ENCODE measurements at places on chromosomes 12 and 14.
A peak's percentile ranks its signal among the peaks of the same experiment; 100 is the strongest.

DNA sequence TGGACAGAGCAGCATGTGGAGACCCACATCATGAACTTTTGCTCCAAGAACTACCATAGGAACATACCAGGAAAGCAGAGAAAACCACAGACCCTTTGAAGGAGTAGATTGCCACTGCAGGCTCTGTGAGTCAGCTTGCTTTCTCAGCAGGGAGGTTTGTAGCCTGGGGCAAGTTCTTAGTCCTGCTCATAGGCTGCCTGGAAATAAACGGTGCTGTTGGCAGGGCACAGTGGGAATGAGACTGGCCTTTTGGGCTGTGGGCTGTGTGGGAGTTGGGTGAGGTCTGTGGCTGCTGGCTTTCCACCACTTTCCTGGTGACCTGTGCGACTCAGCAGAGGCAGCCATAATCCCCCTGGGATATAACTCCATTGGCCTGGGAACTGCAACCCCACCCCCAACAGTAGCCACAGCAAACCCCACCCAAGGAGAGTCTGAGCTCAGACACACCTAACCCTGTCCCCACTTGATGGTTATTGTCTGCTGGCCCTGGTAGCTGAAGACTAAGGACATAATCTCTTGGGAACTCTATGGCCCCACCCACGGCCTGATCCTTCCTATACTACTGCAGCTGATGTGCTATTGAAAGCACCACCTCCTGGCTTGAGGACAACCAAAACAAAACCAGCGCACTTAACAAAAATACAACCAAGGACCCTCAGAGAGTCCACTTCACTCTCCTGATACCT is 192.1 kb upstream of the GARIN6 start:
- DNase-seq = no peak

- no peak for DNase-seq
These were observed 297.2 kb downstream of the ITPR2 start for GRCh38 chr12:26535826-26536225.

DNA sequence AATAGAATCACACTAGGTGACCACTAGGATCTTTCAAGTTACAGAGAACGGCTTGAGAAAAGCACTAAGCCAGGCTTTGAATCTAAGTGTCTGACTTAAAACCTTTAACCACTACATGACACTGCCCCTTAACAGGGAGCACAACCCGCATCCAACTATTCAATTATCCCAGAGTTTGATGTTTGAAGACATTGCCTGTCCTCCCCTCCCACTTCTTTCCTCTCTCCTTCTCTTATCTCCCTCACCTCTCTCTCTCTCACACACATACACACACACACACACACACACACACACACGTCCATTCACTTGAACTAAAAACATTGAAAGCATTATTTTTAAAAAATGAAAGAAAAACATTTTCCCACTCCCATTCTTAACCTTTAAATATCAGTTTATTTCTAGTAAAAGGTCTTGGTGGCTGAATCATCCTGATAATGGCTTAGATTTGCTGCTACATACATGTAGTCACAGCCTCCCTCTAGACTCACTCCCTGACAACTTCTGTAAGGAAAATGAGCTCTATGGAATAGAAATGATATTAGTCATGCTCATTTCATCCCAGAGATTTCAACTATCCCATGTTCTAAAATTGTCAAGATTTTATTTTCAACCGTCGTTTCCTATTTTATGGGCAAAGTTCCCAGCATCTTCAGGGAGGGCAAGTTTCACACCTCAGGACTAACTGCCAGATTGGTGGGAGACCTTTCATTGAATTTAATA is 53.5 kb upstream of the RAP1B start:
- DNase-seq = no peak

DNA sequence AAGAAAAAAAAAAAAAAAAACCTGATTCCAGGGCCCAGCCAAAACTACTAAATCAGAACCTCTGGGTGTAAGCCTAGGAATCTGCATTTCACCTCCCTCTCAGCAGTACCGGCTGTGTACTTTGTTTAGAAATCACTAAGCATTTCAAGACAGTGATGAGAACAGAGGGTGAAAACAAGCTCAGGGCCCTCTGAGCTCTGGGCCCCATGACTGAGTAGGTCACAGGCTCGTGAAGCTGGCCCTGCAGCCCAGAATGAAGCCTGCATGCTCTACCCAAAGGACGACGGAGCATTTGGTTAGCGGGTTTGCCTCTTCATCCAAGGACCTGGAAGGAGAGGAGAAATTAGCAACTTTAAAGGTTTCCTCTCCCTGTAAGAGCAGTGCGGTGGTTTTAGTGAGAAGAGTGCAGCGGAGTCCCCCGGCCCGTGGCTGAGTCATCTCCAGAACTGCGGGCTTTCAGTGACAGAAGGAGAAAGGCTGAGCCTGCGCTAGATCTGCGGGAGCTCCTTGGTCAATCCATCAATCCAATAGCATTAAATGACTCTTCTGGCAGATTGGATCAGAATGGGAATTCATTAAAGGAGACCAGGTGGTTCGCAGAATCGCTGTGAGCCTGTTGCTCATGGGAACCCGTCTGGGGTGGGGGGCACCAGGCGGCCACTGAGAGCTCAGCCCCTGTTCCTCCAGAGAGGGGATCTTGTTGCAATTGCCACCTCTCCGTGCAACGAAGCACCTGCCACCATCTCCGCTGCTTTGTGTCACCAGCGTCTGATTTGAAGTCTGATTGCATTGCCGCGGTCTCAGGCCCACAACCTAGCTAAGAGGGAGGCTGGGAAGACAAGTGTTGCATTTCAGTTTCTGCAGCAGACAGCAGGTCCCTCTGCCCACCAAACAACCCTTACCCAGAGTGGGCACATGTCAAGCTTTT is 7.3 kb downstream of the IL31 start:
- DNase-seq = no peak

GRCh38 chr14:89621791-89622638 is 205.0 kb upstream of the FOXN3 start:
- no peak for DNase-seq

GRCh38 chr12:42793166-42793565 is 203.6 kb upstream of the PRICKLE1 start:
- no peak for DNase-seq

DNA sequence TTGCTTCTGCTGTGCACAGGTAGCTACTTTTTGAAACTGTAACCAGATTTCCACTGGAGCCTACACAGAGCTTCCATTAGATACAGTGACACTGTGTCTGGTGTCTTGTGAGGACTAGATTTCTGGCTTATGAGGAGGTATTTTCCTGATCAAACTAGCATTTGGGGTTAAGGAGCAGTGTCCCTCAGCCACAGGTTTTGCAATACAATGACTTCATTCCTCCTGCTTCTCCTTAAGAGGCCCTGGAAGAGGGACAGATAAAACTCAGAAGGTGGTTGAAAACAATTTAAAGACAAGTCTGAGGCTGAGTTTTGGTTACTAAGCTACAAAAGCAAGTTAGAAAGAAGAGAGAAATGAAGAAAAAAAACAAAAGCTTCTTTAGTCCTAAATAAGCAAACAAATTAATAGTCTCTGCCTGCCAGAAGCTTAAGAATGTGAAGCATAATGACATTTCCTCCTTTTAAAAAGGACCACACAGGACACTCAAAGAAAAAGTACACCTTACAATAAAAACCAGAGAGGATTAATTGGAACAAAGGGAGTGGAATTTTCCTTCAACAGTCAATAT is 53.0 kb downstream of the PKP2 start:
- no peak for DNase-seq

- no peak for DNase-seq
These were observed 94.7 kb downstream of the DIP2B start for GRCh38 chr12:50599366-50600095.

- no peak for DNase-seq
These were observed 5.1 kb upstream of the TMED10 start for GRCh38 chr14:75181293-75182062.

DNA sequence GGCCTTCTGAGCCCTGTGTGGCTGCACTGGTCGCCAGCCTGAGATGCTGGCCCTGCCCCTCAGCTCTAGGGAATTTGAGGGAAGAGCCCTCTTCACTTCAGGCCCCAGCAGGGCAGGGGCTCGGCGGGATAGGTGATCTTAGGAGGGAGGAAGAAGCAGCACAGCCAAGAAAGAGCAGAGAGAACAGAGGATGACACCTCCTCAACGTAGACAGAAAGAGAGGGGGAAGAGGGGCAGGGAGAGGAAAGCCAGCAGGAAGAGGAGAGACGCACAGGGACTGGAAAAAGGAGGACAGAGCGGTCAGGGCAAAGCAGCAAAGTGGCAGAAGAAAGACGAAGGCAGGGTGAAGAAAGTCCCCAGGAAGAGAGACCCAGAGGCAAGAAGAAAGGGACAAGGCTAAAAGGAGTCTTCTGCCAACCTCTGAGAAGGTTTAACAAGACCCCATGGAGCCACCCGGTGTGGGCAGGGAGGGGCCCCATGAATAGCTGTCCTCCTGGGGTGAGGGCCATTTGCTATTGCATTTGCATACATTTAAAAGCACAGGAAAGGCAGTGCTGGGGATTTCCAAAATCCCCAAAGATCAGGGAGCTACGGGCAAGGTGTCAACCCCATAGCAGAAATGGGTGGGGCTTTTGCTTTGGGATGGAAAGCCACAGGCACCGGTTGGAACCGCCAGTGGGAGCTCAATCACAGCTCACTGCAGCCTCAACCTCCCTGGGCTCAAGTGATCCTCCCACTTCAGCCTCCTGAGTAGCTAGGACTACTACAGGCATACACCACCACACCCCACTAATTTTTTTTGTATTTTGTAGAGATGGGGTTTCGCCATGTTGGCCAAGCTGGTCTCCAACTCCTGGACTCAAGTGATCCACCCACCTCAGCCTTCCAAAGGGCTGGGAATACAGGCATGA is 22.7 kb downstream of the CMKLR1 start:
- DNase-seq = no peak

DNA sequence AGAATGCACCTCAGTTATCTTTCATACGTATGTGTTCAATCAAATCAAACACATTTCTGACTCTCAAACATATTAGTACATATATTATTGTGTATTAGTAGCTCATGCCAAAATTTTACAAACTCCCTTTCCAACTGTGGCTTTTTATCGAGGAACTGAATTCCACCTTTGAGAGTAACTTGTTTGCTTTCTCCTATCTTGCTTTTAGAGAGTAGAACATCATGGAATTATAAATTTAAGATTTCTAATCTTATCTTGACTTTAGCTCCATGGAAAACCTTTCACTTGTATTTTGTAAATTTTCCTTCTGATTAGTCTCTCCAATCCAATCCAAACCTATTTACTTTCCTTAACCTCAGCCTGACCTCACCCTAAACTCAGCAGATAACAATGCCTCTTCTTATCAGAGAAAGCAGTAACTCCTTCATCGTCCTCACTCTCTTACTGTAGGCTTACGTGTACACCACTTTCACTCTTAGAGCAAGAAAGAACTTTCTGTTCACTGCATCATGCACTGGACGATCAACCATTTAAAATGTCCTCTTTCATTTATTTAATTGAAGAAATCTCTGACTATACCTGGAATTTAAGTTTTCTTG is 164.5 kb downstream of the TMTC3 start:
- no peak for DNase-seq

GRCh38 chr14:46054526-46054925 is 597.1 kb downstream of the RPL10L start:
- no peak for DNase-seq

DNA sequence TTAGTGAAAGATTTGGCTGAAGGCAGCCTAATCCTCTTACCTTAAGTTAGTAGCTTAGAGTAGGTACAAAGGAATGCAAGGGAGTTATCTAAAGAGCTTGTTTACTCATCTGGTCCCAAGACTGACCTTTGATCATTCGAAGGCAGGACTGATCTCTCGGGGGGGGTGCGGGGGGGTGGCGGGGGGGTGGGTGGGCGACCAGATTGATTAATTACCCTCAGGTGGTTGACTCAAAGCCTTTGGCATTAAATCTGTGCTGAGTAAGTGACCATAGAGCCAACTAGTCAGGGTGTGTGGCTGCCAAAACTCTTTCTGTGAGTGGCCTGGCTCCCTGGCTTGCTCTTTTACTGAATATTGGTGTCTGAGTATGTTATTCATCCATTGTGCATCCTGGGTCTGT is 731.9 kb upstream of the FBXO33 start:
- no peak for DNase-seq

GRCh38 chr12:10190558-10191388 is 11.9 kb downstream of the TMEM52B start:
- peak; percentile 55 for DNase-seq

GRCh38 chr14:101116065-101116464 is 212.5 kb upstream of the RTL1 start:
- no peak for DNase-seq

- no peak for DNase-seq
These were observed 33.6 kb downstream of the HMGA2 start for GRCh38 chr12:65857840-65858239.

GRCh38 chr14:60756847-60757246 is 22.3 kb downstream of the MNAT1 start:
- no peak for DNase-seq

DNA sequence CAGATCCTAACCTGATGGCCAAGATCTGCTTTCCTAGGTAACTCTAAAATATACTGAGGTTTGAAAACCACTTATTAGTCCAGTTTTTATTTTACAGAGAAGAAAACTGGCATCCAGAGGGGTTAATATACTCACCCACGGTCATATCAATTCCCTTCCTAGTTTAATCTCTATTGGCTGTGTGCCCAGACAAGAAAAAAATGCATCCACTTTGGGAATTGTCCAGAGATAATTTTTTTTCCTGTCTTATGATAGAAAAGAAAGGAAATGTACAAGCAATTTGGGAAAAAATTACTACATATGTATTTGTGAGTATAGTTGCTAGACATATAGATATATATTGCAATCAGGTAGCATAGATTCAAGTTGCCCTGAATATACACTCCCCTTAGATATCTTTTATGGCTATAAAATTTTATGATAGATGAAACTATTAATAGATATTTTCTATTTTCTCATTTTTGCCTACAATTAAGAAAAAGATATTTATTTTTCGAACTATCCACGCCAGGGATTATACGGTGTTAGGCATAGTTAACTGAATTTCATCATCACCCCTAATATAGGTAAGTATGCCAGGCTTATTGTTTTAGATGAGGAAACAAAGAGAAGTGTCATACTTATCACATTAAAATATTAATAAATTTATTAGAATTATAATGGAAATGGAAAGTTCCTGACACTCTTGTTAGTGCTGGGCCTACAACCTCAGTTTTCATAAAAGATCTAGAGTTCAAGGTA is 100.5 kb upstream of the SLC38A2 start:
- DNase-seq = no peak

GRCh38 chr12:47808574-47809365 is 10.9 kb downstream of the HDAC7 start:
- no peak for DNase-seq

DNA sequence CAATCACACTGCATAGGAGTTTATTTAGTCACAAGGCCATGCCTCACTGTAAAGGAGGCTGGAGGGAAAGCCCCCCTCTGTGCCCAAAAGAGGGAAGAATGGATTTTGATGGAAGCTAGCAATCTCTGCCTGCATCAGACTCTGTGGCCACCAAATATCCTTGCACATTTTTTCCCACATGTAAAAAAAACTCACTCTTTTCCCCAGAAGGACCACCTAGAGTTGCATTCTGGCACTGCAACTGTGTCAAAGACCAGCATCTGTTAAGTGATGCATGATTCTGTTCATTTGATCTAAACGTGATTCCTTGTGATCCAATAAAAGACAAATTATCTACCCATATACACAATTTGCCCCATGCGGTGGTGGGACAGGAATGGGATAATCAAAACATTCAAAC is 8.0 kb downstream of the RHOJ start:
- no peak for DNase-seq

GRCh38 chr12:111298582-111299436 is 70.1 kb downstream of the PHETA1 start:
- peak; percentile 83 for DNase-seq
